Brain (organoid and tissue), 16 donors: ENCODE measurements at places on chromosomes 1 and 21. TPM values are rescaled to one million over a fixed set of nuclear protein-coding genes. Genes with fewer than 3 reads are reported as not detected.

DNA sequence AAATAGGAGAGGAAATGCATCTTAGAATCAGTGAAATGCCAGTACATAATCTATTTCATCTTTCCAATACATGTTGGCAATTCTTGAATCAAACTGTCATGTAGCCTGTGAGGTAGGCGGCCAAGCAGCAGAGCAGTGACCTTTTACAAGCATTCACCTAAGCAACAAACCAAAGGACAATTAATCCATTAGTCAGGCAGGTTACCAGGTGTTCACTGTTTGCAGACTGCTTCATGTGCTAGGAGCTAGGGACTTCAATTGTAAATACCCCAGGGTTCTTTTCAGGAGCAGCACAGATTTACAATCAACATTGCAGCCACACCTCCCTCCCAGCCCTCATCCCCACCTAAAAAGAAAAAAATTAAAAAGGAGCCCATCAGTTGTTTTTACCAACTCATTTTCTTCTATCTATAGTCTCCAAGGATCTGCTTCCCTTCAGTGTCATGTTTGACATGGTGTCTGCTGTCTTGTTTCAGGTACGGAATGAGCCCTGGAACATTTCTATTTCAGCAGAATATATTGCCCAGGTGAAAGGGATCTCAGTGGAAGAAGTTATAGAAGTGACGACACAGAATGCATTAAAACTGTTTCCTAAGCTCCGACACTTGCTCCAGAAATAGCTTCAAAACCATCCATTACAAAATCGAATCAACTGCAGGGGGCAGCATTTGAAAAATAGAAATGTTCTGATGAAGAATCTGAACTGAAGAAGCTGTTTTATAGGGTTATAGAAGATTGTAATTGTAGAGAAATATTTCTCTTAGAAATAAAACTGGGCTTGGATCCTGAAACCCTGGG lies 23.0 kb downstream of the TATDN3 start:
- peak; percentile 75 for DNase-seq

DNA sequence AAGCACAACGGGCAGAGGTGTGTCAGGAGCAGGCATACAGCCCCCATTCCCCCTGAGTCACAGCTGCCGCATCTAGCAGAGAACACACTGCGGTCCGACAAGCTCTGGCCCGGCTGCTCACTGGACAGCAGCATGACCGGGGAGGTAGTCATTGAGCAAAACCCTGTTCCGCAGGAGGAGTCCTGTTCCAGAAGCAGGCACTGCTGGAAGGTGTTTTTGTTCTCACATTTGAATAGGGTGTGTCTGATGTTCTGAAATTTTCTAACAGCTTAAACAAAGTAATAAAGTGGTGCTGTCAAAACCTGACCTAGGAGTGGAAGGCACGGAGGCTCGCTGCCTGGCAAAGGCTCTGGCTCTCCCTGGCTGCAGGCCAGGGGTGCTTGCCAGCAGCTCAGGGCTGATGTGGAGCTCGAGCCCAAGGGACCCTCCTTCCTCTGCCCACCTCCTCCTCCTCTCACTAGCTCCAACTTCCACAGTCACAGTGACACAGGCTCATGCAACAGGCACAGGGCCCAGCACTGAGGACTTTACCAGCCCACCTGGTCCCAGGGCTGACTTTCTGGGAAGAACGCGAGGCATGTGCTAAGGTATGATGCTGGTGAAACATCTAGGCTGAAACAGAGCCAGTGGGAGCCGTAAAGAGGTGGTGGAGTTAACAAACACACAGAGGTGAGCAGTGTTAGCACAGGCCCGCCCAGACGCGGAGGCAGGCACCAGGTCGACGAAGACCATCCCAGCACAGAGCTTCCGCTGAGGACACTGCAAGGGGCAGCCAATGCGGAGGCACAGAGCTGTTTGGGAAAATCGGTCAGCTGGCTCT lies 118.6 kb upstream of the IFFO2 start:
- DNase-seq: peak; percentile 17

GRCh38 chr21:45013260-45013841 lies 61.0 kb upstream of the ADARB1 start:
- no peak for DNase-seq

GRCh38 chr1:208288495-208288894 lies 44.3 kb upstream of the PLXNA2 start:
- DNase-seq: no peak

GRCh38 chr1:186291271-186291670 lies 83.8 kb downstream of the TPR start:
- DNase-seq: no peak

DNA sequence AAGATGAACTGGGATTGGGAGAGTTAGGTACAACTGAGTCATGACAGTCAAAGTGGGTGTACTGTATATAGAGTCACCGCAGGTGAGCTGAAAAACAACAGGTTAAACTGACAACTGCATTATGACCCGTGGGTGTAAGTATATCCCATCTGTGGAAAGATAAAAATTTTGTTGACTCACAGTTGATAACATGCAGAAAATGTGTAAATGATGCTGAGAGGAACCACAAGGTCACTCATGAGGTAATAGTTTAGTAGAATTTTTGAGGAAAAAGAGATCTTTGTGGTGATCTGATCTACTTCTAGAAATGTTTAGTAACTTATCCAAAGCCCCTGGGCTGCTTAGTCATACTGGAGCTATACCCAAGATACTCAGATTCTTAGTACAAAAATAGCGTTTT lies 838 bp downstream of the OR2C3 start:
- no peak for DNase-seq

- DNase-seq: no peak
Observed at GRCh38 chr1:205440476-205441317, 15.1 kb downstream of the BLACAT1 start.

DNA sequence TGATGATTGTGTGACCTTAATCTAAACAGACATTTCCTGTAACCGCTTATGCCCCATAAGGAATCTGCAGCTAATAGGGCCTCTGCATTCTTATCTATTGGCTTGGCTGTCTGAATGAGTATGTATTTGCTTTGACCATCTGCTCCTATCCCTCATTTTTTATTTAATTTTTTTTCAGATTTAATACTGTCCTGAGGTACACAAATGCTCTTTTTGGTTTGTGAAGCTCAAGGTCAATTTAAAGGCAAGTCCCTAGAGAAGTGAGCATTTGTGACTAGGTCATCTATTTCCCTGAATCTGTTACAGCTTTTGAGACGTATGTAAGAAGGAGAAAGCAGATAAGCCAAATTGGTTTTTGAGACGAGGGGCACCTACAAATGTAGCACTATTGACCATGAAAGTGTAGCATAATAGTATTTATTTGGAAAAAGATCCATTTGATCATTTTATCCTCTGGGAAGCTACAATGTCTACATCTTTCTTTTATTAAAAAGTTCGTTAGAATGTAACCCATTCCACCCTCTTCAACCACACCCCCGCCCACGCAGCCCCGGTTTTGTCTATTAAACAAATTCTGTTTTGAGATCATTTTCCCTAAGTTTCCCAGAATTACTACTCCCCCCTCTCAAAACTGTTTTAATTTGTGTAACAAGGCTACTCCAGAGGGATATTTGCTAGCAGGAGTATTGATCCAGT lies 69.2 kb upstream of the HSPA13 start:
- DNase-seq: no peak

- DNase-seq: no peak
Observed at GRCh38 chr1:9881838-9882249, 28.2 kb downstream of the CTNNBIP1 start.

GRCh38 chr21:27408826-27409225 lies 441.9 kb upstream of the ADAMTS5 start:
- DNase-seq: no peak

GRCh38 chr1:51690285-51690961 lies 73.5 kb downstream of the OSBPL9 start:
- no peak for DNase-seq

GRCh38 chr1:116503546-116504307 lies 67.1 kb downstream of the CD58 start:
- DNase-seq: no peak

DNA sequence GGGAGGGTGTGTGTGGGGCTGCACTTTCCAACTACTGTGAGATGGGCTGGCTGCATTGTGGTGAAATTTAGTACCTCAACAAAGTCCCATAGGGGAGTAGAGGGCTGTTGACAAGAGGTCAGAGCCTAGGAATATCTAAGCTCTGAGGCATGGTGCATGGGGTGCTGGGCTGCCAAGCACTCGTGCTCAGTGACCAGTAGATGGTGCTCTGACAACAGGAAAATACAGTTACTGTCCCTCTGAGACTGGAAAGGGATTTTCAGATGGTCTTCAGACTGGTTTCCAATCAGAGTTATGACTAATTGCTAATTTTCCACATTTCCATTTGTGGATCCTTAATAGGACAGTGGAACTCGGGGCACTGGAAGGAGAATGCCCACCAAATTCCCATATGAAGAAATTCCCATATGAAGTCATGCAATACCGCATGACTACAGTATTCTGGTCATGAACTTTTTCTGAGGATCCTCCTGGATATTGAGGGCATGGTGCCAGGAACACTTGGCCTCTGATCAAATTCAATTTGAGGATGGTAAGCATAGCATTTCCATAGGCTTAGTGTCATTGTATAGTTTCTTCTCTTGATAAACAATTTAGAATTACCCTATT lies 4.1 kb upstream of the CACNA1E start:
- peak; percentile 90 for DNase-seq

- DNase-seq: no peak
Observed at GRCh38 chr1:89022167-89022959, at the start of gene GBP3. Gene GBP3, minus strand, starts transcription at chr1:89022866. Its CDS starts 2,145 bp downstream, at chr1:89020721.

- DNase-seq: peak; percentile 26
Observed at GRCh38 chr1:178057912-178058534, 35.9 kb upstream of the RASAL2 start.

GRCh38 chr21:32368386-32368785 lies 24.4 kb downstream of the URB1 start:
- no peak for DNase-seq

GRCh38 chr1:229116114-229116513 lies 154.8 kb upstream of the RAB4A start:
- no peak for DNase-seq

DNA sequence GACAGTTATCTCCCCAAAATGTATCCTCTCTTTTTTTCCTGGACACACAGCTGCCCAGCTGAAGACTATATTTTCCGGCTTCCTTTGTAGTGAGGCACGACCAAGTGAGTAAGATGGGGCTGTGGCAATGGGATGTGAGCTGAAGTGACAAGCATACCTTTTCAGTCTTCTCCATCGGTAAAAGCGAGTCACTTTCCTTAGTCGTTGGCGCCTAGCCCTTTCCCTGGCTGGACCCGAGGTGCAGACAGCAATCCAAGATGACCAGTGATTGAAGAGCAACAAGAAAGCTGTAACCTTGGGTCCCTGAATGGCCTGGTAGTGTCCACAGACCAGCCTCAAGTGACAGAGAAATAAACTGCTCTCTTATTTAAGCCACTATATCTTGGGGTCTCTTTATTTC lies 155.2 kb downstream of the NR5A2 start:
- no peak for DNase-seq

GRCh38 chr1:201791051-201791778 lies 37.7 kb upstream of the IPO9 start:
- no peak for DNase-seq

CORT gene
- polyA plus RNA-seq: 2.6 TPM

NEXN gene
- 0.39 TPM for polyA plus RNA-seq

TRIM17 gene
- 0.61 TPM for polyA plus RNA-seq

HYI gene
- polyA plus RNA-seq: 69.2 TPM

CELA2A gene
- not detected for polyA plus RNA-seq

RNF223 gene
- not detected for polyA plus RNA-seq

TNFRSF4 gene
- 1.2 TPM for polyA plus RNA-seq

LCE2B gene
- not detected for polyA plus RNA-seq

RAD54L gene
- polyA plus RNA-seq: 15.8 TPM

MYOG gene
- not detected for polyA plus RNA-seq

NCF2 gene
- polyA plus RNA-seq: 3.5 TPM

OR2L3 gene
- not detected for polyA plus RNA-seq

EVA1B gene
- polyA plus RNA-seq: 5.2 TPM
